Left lobe of liver (tissue), 2 donors: ENCODE measurements at places on chromosomes 13 and 19.
A peak's percentile ranks its signal among the peaks of the same experiment; 100 is the strongest.

DNA sequence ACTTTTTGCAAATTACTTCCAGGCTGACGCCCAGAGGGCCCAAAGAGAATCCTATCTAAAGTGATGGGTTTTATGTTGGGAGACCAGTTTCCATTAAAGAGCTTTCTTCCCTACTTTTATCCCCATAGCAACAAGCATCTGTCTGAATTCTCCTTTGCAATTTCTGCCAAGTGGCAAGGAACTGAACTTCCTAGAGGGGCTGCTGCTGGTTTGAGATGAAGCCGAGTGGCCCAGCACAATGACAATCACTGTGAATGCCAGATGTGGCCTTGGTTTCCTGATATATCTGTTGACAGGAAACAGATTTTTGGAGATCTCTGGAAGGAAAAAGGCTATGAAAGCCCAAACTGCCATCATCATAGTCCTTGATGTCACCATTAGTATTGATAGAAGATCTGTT, 198.6 kb downstream of the OXGR1 start:
- no peak for DNase-seq

DNA sequence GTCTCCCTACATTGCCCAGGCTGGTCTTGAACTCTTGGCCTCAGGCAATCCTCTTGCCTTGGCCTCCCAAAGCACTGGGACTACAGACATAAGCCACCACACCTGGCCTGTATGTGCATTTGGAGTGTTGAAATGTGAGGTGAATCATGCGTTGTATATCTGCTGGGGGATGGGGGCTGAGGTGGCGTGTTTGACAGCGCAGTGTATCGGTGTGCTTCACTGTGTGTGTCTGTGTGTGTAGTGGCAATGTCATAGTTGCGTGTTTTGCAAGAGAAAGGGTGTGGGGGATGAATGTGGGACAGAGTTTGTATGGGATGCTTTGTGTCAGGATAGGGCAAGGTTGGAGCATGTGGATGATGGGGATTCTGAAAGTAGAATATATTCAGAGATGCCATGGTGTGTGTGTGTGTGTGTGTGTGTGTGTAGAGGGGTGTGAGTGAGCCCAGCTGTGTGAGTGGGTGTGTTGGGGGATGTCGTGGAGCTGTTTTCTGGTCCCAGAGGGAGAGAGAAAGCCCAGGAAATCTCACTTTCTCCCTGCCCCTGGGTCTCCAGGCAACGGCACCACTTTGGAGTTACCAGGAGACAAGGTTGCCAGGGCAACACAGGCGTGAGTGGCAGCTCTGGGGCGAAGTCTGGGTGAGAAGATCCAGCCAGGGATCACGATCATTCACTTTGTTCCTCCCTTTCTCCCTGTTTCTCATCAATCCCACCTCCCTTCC, 1.1 kb upstream of the SWSAP1 start:
- DNase-seq = no peak

DNA sequence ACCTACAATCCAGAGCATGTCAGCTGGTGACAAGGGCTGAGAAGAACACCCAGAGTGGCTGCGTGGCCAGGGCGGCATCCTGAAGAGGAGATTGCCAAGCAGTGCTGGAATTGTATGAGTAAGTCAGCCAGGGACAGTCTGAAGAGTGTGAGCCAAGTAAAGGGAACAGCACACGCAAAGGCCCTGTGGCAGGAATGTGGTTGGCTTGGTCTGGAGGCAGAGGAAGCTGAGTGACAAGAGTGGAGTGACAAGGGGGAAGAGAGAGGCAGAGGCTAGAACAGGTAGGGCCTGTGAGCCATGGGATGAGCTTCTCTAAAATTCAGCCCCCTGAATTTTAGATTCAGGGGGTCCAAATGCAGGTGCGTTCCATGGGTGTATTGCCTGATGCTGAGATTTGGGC, 53.7 kb upstream of the UQCRFS1 start:
- peak; percentile 26 for DNase-seq

DNA sequence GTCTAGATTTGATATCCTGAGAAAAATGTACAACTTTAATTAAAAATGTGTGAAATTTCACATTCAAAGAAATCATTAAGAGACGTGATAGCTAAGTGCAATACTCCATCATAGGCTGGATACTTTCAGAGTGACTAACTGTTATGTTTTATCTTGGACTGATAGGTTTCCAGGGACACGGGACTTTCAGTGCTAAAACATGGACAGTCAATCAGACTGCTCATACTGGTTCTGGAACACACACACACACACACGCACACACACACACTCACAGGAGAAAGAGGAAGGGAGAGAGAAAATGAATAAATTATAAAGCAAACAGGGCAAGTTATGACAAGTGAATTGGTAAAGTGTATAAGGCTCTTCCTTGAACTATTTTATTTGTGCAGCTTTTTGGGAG, 955.9 kb downstream of the SLITRK5 start:
- no peak for DNase-seq

- DNase-seq = no peak
Observed at GRCh38 chr19:4597278-4597974, 37.9 kb upstream of the SEMA6B start.

GRCh38 chr13:52383366-52383765, 22.6 kb downstream of the THSD1 start:
- DNase-seq = no peak

- DNase-seq = no peak
Observed at GRCh38 chr19:31427857-31428256, 78.6 kb upstream of the TSHZ3 start.

- DNase-seq = no peak
Observed at GRCh38 chr13:95896301-95896700, 156.9 kb downstream of the UGGT2 start.

DNA sequence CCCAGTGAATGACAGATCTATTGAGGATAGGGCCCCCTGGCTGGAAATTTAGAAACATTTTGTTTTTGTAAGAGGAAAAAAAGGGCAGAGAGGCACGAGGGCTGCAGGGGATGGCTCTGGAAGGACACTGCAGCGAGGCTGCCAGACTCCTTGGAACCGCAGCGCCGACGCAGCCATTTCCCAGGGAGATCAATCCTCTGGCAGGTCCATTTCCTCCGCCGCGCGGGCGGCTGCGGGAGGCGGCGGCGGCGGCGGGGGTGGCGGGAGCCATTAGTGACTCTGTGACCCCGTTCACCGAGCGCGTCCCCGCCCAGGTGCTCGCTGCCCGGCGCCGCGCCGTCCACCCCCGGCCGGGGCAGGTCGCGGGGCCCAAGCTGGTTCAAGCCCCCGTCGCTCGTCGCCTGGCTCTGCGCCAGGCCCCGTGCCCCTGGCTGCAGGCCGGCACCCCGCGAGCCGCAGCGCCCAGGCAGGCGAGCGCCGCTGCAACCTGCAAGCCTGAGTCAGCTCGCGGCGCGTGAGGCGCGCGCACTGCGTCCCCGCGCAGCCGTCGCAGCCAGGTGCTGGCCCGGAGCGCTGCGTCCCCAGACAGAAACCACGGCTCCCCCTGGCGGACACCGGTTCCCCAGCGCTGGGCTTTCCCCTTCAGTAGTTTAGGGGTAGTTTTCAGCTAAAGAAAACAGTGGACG, 192.6 kb downstream of the KATNAL1 start:
- DNase-seq = peak; percentile 92

DNA sequence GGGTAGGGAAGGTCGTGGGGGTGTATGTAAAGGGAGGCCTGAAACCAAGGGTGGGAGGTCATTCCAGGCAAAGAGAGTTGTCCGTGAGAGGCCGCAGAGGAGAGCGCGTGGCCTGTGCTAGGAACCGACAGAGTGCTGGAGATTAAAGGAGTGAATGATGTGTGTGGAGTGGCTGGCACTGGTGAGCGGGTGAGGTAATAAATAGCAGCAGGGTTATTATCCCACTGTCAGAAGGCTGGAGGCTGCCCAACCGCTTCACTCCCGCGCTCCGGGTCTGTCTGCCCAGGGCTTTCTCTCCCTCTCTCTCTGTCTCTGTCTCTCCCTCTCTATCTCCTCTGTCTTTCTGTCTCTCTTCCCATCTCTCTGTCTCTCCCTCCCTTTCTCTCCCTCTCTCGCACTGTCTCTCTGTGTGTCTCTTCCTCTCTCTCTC, 17.4 kb downstream of the ZNF579 start:
- no peak for DNase-seq

DNA sequence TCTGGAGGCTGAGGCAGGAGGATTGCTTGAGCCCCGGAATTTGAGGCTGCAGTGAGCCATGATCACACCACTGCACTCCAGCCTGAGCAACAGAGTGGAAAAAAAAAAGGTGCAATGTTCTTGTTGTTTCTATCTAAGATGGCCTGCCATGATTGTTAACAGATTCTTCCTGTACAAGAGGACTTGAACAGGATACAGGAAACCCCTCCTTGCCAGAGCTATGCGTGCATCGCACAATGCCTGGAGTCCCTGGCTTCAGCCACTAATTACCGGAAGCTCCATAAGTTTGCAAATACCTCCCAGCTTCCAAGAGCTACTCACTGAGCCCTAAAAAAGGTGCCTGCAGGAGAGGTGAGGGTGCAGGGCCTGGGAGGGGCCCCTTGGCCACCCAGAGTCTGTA, 13.1 kb upstream of the HIF3A start:
- no peak for DNase-seq
